Naive thymus-derived CD4-positive, alpha-beta T cell (primary cell): ENCODE measurements at places on chromosomes 5 and 9.

DNA sequence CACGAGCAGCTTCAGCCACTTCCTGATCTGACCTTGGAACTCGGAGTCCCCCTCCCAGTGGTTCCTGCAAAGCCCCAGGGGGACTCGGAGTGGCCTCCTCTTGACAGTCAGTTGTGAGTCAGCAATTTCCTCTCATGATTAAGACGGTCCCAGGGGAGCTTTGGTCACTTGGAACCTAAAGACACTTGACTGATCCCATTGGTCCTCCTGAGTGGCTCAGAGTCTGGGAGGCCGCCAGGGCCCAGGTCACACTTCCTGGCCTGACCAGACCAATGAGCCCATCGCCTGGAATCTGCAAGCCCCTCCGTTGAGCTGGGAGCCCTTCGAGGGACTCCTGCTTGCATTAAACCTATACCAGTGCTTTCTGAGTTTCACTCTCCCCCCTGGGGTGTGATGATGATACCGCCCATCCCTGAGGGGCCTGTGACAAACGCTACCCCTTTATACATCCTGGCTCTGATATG is 29.1 kb downstream of the TSPAN17 start:
- no peak for DNase-seq

- no peak for DNase-seq
Observed at GRCh38 chr9:114503009-114503408, 2.3 kb downstream of the WHRN start.

GRCh38 chr5:96006291-96006690 is 44.6 kb upstream of the ELL2 start:
- no peak for DNase-seq

DNA sequence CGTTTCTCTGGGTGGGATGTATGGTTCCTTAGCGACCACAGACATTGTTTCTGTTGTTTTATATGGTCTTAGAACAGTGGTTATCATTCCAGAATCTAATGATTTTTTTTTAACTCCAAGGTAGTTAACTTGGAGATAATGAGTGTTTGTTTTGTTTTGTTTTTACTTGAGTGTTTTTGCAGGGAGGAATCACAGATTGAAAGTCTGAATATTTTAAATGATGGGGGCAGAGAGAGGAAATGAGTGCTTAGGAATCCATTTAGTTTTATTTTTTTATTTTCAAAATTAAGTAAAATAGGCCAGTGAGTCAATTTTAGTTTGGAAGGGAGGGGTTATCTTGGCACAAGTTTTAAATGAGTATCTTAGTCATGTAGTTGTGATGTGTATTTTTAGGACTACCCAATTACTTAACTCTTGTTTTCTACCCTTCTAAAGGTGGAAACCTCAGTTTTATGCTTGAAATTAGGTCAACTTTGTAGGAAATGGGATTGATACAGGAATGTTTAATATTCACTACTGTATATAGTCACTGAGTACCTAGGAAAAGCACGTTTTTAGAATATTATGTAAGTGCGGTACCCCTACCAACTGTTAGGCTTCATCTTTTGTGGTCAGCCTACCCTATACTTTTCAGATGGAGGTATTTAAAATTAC is 2.0 kb downstream of the UBE2R2 start:
- DNase-seq: no peak

GRCh38 chr9:112720113-112720780 is 2.3 kb upstream of the INIP start:
- no peak for DNase-seq

DNA sequence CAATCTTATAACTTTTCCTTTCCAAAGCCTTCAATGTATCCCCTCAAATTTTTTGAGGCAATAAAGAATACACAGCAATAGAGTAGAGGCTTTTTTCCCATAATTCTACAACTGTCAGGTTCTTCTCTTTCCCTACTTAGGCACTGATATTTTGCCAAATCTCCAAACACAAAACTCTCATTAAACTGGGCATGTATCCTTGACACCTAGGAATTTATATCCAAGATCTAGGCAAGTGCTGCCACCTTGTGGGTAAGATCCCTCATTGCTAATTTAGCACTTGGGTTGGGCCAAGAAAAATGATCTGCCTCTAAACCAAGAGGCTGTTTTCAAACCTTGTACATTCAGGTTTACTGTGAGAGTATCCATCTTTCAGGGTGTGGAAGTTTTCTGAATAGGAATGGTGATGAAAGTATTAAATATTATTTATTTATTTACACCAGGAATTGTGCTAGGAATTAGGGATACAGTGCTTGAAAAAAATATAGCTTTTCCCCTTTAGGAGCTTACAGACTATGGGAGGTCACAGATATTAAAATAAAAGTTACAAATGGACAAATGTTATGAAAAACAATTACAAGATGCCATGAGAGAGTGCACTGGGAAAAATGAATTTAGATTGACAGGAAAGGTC is 17.6 kb downstream of the TSTD2 start:
- DNase-seq: peak; percentile 60

DNA sequence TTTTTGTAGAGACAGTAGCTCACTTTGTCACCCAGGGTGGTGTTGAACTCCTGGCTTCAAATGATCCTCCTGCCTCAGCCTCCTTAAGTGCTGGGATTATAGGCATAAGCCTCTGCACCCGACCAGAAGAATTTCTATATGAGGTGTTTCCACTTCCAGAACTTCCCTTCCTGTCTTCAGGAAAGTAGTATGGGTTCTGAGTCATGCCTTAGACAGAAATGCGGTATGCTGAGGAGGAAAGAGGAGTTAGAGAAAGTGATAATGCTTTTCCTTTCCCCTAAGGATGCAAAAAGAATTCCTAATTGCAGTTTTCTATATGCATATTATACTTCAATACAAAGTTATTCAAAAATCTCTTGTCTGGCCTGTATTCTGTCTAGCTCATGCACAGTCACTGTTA is 16.4 kb upstream of the ADAMTSL1 start:
- no peak for DNase-seq

GRCh38 chr9:95118596-95118995 is 198.9 kb downstream of the FANCC start:
- DNase-seq: no peak

GRCh38 chr5:159362220-159362619 is 31.9 kb upstream of the IL12B start:
- DNase-seq: no peak

- DNase-seq: no peak
Observed at GRCh38 chr9:133741716-133742115, 3.6 kb upstream of the SARDH start.

DNA sequence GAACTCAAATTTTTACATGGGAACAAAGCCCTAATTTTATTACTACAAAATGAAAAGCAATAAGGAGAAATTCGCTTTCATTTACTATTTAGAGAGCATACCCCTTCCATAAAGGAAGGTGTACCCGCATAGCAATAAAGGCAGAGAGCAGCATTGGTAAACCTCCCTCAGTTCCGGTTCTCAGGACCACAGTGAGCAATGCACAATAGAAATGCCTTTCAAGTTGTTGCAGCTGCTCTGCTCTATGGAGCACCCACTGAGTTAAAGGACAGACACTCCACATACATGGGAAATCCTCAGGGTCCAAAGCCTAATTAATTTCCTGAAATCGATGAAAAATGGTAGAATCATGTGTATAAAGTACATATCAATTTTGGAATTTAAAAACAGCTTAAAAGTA is 89.9 kb upstream of the MPDZ start:
- no peak for DNase-seq

GRCh38 chr9:25543806-25544205 is 134.4 kb downstream of the TUSC1 start:
- DNase-seq: no peak

DNA sequence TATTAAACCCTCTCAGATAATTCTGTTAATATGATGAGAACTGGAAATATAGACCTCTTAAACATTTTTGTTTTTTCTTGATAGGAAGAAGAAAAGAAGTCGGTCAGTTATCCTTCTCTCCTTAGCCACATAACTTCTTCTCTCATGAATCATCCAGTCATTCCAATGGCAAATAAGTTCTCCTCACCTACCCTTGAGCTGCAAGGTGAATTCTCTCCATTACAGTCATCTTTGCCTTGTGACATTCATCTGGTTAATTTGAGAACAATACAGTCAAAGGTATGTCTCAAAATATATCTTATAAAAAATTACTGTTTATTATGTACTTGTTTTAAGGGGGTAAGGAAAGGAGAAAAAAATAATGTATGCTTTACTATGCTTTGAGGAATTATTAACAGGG is 165.3 kb downstream of the MAN2A1 start:
- DNase-seq: no peak

DNA sequence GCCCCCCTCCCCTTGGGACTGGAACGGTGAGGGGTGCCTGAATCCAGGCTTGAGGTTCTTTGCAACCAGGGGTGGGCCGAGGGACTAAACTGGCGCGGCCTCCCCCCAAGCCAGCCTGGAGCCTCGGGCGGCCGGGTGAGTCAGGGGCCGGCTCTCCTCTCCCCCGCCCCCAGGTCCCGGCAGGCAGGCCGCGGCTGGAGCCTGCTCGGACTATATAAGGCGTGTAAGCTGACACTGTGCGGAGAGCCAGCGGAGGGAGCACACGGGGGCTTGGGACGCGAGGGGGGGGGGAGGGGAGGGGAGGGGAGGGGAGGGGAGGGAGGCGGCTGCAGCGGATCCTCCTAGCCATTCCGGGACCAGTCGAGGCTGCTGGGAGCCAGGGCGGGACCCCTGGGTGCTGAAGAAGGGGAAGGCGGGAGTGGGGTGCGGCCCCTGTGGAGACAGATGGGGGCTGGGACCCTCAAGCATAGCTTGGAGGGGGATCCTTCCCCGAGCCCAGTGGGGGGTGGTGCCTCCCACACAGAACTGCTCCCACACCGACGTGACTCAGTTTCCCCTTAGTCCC is 595 bp downstream of the PDLIM7 start:
- DNase-seq: no peak
